B cell (primary cell): ENCODE measurements at places on chromosomes 5 and 9.

- no peak for DNase-seq
Observed at GRCh38 chr5:17995997-17996396, 361.7 kb downstream of the TAF11L14 start.

DNA sequence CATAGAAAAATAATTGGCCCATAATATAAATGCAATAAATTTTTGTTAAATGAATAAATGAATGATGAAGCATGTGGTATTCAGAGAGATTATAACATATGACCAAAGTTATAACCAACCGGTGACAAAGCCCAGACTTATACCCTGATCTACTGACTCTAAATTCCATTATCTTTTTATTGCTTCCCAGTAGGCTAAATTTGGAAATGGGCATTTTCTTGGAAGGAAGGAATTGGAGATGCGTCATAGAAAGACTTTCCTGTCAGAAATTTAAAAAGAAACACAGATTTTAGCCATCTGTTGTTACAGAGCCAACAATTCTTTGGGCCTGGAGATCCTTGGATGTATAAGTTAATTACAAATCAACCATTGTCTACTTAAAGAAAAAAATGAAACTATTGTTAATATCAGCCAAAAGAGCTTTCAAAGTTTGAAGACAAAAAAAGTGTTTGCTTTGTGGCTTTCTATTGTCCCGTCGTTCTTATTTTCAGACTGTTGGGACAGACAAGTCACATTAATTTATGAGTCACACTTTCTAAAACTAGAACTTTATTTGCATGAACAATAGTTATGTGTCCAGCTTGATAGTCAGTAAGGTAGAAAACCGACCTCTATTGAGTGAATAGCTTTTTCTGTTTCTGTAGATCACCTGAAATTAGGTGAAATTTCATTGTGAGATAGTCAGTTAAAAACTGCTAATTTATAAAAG, 428.7 kb downstream of the GABRG2 start:
- DNase-seq: no peak

DNA sequence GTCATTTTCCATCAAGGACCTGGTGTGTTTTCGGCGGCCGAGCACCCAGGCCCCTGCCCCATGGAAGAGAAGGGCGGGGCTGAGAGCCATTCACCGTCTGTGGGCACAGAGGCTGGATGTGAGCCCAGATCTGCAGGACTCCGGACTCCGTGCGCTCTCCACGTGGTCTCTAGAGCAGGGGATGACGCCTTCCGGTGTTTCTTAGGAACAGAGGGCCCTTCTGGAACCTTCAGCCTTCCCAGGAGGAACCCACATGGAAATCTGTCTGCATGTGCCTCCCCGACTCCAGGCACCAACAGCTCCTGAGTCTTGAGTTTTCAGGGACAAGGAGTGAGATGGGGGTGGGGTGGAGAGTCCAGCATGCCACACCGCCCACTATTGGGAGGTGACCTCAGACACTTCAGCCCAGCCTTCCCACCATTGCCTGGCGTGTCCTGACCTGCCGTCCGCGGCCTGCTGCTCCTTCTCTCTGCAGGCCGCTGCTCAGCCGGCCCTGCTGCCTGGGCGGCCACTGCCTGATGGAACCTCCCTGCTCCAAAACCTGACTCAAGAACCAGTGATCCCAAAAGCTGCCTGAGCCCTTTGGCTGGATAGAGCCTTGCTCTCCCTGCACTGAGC, 2.4 kb upstream of the RXRA start:
- DNase-seq: no peak

- DNase-seq: peak; percentile 3
Observed at GRCh38 chr9:119284587-119285337, 84.5 kb downstream of the BRINP1 start.

DNA sequence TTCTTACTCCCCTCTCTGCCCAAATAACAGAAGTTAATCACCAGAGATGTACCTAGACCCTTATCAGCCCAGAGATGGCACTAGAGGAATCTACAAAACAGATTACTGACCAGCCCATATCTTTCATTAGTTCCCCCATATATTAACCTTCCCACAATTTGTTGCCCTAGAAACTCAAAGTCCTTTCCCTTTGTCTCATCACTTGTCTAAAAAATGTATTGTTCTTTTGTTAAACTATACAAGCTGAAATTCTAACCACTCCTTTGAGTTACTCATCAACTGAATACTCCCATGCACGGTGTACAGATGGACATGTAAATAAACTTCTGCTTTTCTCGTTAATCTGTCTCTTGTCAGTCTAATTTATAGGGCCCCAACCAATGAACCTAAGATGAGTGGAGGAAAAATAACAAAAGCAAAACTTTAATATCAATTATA, 130.9 kb downstream of the CCDC192 start:
- no peak for DNase-seq

GRCh38 chr9:121026768-121027167, 23.3 kb downstream of the C5 start:
- no peak for DNase-seq

GRCh38 chr9:130331573-130331972, 66.0 kb downstream of the HMCN2 start:
- no peak for DNase-seq

DNA sequence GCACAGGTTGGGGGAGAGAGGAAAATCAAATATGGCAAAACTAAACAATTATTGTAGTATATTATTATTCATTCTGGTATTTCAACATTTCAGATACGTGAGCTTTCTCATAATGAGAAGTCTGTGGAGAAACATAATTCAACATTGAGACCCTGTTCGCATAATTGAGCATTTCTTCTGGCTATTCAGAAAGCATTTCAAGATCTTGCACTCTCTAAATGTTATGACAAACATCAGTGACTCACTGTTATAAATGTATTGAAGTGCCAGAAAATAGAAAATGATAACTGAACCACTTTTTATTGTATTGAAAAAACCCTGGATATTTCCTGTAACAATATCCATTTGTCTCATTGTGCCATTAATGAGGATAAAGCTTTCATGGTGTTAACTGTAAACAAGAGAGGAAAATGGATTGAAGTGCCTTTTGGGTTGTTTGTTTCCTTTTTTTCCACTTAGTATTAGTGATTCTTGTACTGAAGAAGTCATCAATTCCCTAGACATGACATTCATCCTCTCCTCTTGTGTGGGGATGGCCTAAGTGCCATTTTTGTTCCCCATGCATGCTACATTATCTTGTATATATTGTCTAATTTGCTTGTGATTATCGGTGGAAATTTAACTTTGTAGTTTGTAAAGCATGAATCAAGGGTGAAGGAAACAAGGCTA, 124.6 kb downstream of the CAMK4 start:
- DNase-seq: no peak

DNA sequence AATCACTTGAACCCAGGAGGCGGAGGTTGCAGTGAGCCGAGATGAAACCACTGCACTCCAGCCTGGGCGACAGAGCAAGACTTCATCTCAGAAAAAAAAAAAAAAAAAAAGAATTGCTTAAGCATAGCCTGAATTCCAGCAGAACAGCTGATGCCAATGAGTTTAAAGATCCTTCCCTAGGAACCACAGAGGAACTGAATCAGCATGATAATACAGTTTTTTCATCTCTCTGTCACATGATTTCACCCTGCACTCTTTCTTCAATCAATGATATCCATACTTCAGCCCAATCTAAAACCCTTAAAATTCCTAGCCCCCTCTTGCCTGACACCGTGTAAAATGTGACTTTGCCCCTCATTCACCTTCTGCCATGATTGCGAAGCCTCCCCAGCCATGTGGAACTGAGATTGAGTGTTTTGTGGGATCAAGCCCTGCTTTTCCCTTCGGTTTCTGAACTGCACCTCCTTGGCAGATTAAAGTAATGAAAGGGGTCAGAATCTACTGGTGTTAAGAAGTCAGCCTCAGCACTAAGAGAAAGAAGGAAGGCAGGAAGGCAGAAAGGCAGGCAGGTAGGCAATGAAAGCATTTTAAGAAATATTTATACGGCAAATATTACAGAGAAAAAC, 20.9 kb upstream of the DMXL1 start:
- no peak for DNase-seq

DNA sequence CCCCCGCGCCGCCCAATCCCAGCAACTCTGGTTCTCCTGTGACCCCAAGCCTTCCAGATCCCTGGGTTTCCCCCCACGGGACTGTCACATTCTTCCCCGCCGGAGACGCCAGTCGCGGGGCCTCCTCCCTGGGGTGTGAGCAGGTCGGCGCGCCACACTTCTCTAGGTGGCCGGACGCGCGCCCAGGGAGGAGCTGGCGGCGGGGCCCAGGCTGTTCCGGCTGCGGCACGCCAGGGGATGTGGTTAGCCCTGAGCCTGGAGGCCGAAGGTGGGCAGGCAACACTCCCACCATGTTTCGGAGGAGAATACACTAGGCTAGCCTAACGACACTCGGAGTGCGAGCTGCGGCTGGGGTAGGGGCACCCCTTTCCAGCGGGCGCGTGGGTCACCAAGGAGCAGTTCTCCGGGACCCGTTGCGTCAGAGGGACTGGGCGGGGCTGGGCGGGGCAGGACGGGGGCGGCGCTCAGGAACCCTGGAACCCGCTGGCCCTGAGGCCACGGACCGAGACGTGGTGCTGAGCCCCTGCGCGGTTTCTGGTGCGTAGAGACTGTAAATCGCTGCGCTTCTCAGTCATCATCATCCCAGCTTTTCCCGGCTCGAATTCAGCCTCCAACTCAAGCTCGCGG, at the start of gene SLC27A6:
Gene SLC27A6 (plus strand): TSS at position 478 of the 627 bp plus-strand sequence. CDS start 650 bp downstream, outside the sequence.
- DNase-seq: no peak
